ENCODE measurements at places on chromosomes 1 and 21.

GRCh38 chr1:162391790-162392563 is 10.4 kb downstream of the C1orf226 start:
- peak; percentile 48 for DNase-seq

DNA sequence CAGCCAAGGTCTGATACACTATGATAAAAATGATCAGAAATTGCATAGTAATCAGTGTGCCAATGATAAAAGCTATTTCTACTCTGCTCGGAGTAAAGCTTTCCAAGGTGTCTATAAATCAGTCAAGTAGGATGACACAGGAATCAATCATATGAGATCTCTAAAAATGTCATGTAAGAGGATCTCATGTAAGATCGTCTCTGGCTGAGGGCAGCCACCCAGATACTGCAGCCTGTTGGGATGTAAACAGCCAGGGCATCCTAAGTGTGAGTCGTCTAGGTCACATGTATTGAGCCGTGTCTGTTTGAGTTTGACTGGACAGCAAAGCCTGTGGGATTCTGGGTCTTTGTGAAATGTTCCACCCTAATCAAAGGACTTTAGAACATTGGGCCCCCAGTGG is 2.8 kb upstream of the TEX35 start:
- no peak for DNase-seq

DNA sequence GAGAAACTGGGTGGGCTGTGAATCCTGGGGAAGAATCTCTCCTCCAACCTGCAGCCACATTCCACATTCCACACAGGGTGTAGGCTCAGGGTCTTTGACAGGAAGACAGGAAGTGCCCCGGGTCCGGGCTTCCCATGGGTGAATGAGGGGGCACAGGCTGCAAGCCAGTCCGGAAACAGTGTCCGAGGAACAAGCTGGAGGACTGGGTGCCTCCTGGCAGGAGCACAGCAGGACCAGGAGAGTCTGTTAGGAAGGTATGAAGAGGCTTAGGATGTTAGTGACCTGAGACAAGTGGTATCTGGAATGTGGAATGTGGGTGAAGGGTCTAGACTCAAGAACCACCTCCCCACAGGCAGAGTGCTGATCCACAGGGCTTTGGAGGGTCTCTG is 121.0 kb upstream of the CD34 start:
- DNase-seq, result no peak

DNA sequence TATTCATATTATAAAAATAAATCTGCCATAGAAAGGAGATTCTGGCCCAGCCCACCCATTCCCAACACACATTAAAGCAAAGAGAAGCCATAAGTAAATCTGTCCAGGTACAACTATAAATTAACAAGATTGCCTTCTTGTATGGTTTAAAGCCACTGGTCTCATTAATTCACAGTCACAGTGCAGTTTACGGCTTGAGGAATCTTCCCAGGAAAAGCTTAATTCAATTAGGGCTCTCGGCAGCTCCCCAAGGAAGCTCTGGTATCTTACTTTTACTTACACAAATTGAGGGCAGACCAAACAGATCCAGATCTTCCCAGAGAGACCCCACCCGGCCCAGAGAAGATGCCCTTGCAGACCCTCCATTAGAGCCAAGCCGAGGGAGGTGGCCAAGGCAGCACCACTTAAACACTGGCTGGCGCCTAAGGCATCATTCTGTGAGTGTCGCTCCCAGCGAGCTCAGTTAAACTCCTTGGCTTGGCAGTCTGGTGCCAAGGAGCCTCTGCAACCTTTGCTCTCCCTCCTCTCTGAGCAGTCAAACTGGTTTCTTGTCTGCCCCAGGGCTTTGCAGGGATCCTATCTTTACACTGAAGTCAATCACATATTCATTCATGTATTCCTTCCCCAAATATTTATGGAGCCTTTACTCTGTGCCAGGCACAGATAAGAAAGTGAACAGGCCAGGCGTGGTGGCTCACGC is 10.7 kb downstream of the SLC9A1 start:
- no peak for DNase-seq

DNA sequence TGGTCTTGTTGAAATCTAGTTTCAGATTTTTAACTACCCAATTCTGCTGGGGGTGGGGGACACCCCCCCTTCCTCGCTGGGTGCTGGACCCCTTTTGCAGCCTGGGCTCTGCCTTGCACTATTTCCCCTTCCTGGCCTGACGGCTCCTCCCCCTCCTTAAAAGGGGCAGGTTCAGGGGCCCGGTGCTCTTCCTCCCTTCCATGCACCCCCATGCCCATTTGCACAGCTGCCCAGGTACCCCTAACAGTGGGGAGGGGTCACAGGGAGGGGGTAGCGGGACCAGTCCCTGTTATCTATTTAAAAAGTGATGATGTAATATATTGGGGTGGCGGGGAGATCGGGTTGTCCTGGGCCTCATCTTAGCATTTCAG is 15.3 kb downstream of the ZBTB7B start:
- DNase-seq, result no peak

DNA sequence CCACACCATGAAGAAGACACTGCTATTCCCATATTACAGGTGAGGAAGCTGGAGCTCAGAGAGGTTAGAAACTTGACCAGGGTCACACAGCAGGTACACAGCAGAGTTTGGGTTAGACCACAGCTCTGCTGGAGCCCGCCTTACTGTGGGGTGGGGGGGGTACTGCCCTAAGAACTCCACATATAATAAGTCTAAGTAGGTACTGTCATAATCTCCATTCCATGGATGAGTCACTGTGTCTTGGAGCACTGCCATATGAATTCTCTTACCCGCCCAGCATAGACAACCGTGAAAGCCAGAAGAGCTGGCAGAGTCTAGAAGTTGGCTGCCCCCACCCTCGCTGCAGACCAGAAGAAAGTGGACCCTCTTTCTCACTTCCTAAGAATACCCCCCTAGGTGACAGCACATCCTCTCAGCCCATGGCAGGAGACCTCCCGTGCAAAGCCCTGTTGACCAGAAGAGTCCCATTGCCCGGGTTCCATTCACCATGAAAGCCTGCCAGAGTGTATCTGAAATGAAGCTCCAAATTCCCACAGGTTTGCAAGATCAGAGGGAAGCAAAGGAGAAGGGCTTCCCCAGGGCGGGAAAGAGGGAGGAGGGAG is 5.2 kb upstream of the PLA2G2D start:
- DNase-seq, result no peak

GRCh38 chr1:93447481-93448291 is at the start of gene FNBP1L:
FNBP1L (plus strand) TSS chr1:93448118; CDS start chr1:93448282, 164 bp downstream.
- DNase-seq, result peak; percentile 59

DNA sequence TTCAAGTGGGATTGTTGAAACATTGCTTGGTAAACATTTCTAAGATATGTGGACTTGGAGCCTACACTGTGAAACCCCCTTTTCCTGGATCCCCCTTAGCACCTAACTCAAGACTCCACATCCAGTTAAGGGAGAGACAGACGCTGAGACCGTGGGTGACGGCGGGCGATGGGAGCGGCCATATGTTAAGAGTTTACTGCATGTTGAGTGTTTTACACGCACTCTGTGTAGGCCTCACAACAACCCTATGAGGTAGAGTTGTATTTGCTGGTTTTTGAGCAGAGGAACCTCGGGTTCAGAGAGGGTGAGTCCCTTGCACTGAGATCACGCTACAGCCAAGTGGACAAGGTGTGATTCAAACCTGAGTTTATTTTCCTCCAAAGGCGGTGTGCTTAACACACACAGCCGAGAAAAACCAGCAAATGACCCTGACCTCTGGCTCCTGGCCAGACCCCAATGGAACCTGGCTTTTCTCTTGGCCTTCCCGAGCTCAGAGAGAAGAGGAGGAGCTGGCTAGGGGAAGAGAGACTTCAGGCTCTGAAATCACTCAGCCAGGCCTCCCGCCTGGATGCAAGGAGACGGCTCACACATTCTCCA is 46.9 kb upstream of the GOLT1A start:
- DNase-seq, result no peak

- DNase-seq, result no peak
These were observed 5.2 kb downstream of the APP start for GRCh38 chr21:26165331-26165730.

Measured in activated naive CD4-positive, alpha-beta T cell treated with anti-CD3 and anti-CD28 coated beads for 36 hours (primary cell).